ENCODE measurements at places on chromosomes 2 and 18.

GRCh38 chr18:57845605-57846074 is 42.5 kb upstream of the ATP8B1 start:
- peak; percentile 39 for DNase-seq

DNA sequence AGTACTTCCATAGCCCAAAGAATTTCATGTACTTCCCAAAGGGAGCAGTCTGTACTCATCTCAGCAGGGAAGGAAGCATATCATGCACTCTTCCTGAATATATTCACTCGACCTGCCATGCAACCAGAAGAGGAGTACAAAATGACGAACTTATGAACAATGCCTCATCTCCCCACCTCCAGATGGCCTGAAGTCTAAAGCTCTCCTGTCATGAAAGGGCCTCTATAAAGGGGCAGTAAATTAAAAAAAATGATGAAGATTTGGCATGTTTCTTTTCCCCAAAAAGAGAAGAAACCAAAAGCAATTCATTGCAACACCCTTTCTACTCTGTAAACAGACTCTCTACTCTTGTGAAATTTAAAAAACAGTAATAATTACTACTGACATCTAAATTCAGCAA is 1601.1 kb downstream of the LRP1B start:
- peak; percentile 3 for DNase-seq

DNA sequence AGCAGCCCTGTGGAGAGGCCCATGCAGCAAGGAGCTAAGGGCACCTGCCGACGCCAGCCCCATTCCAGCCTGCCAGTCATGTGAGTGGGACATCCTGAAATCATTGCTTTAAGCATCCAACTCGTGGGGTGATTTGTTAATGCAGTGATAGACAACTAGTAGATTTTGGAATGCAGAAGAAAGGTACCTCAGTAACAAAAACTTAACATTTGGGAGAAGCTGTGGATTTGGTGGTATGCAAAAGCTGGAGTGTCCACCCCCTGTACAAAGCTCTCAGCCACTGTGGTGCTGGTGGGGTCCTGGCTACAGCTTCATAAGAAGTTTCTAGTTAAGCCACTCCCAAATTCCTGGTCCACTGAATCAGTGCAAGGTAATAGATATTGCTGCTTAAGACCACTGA is 37.2 kb upstream of the GNAL start:
- no peak for DNase-seq

DNA sequence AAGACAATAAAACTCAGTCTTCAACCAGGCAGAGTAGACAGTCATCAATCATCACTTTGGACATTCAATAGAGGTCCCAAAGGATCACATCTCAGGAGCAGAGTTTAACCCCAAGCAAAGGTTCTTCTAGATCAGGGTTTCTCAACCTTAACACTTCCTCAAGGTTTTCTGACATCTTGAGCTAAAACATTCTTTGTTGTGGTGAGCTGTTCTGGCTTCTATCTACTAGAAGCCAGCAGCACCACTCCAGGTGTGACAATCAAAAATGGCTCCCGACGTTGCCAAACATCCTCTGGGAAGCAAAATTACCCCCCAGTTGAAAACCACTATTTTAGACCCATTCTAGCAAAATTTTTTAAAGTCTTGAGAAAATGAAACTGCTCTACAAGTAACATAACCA is 22.0 kb downstream of the RTTN start:
- no peak for DNase-seq

- DNase-seq, result no peak
Measured at GRCh38 chr2:176599796-176600485, 330.7 kb downstream of the MTX2 start.

DNA sequence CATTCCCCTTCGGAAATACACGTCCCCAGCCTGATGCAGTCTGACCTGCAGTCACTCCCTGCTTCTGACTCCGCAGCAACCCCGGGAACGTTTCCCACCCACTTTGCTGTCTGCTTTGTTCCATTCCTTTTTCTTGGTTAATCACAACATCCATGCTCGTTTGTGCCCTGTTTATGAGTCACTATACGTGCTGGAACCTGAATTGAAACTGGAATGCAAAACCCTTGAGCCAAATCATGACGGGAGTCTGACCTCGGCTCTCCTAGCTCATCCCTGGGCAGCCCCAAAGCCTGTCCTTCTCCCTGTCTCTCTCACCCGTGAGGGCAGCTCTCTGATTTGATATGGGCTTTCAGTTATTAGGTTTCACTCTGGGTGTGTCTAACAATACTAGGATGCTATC is 57.1 kb upstream of the RNF152 start:
- DNase-seq, result peak; percentile 63

GRCh38 chr2:224723586-224724217 is 7.5 kb upstream of the CCDC195 start:
- peak; percentile 6 for DNase-seq

DNA sequence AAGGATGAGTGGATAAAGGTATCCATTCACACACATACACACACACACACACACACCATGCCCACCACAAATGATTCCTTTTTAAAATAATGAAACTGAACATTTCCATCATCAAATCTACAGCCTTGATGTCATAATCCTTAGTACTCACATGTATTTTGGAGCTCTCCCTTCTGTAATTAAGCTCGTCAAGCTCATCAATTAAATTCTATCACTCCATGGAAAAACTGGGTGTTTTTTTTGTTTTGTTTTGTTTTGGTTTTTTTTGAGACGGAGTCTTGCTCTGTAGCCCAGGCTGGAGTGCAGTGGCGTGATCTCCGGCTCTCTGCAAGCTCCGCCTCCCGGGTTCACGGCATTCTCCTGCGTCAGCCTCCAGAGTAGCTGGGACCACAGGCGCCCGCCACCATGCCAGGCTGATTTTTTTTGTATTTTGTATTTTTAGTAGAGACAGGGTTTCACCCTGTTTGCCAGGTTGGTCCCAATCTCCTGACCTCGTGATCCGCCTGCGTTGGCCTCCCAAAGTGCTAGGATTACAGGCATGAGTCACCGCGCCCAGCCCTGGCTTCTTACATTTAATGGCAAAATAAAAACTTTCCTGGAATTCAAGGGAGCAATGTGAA is 78.6 kb upstream of the RGPD4 start:
- no peak for DNase-seq

DNA sequence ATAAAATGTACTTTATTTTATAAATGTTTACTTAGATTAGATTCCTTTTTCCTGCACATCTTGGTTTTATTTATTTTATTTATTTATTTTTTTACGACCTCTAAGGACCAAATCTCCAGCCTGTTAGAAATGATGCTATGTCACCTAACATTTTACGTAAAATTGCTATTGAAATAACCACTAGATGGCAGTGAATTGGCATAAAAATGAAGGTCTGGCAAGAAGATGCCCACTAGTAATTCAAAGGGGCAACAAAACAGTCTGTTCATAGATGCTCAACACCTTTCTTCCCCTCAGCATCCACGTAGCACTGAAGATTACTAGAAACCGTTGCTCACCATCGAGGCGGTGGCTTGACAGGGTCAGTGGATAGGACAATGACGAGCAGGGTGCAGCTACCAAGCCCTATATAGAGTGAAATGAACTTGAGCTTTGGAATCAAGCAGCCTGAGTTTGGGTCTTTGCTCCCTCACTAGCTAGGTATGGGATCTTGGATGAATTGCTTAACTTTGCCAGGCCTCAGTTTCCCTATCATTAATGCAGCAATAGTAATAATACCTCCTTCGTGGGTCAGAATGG is 128.7 kb upstream of the L3MBTL4 start:
- DNase-seq, result peak; percentile 65

- peak; percentile 34 for DNase-seq
Measured at GRCh38 chr2:227473806-227474205, 1.9 kb downstream of the AGFG1 start.

DNA sequence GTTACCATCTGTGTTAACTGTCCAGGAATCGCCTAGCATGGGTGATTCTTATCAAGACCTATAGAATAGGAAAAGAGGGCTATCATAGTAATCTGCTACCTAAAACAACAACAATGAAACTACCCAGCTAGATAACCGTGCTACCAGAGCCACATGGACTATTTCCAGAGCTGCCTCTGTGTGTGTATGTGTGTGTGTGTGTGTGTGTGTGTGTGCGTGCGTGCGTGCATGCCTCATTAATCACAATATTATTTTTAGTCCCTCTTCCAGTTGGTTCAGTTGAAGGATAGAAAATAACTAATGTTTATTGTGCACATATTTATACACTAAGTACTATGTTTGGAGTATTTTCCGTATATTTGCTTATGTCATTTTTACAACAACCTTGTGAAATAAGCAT is 201.1 kb downstream of the SP3 start:
- peak; percentile 7 for DNase-seq

- DNase-seq, result no peak
Measured at GRCh38 chr18:3538954-3539617, 89.1 kb downstream of the TGIF1 start.

GRCh38 chr2:105873721-105874120 is 129.0 kb downstream of the NCK2 start:
- peak; percentile 72 for DNase-seq

- DNase-seq, result no peak
Measured at GRCh38 chr2:121245913-121246312, 39.1 kb downstream of the TFCP2L1 start.
